ENCODE measurements at places on chromosomes 16 and 17.

GRCh38 chr16:87835882-87836331, 33.4 kb downstream of the SLC7A5 start:
- no peak for DNase-seq

DNA sequence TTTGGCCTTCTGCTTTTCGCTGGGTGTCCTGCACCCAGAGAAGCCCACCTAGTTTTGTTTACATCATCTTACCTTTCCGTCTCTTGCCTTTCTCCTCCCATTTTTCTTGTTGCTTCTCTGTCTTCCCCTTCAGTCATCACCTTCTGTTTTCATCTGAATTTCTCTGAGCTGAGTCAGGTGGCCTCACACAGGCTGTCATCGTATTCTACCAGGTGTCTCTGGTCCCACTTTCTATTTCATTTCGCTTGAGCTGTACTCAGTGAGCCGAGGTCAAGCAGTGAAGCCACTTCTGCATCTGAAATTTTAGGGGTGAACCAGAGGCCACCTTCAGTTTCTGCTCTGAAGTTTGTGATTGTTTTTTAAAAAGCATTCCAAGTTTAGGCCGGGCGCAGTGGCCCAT, 9.7 kb downstream of the CRAMP1 start:
- no peak for DNase-seq

DNA sequence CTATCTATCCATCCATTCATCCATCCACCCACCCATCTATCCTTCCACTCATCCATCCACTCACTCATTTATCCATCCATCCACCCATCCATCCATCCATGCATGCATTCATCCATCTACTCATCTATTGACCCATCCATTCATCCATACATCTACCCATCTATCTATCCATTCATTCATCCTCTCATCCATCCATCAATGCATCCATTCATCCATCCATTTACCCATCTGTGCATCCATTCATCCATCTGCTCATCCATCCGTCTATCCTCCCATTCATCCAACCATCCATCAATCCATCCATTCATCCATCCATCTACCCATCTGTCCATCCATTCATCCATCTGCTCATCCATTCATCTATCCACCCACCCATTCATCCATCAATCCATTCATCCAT, 224.5 kb upstream of the MAF start:
- DNase-seq, result no peak

- DNase-seq, result peak; percentile 42
Measured at GRCh38 chr17:32445074-32445415, 735 bp downstream of the PSMD11 start.

- DNase-seq, result no peak
Measured at GRCh38 chr17:17572010-17572785, 19.3 kb downstream of the PEMT start.

DNA sequence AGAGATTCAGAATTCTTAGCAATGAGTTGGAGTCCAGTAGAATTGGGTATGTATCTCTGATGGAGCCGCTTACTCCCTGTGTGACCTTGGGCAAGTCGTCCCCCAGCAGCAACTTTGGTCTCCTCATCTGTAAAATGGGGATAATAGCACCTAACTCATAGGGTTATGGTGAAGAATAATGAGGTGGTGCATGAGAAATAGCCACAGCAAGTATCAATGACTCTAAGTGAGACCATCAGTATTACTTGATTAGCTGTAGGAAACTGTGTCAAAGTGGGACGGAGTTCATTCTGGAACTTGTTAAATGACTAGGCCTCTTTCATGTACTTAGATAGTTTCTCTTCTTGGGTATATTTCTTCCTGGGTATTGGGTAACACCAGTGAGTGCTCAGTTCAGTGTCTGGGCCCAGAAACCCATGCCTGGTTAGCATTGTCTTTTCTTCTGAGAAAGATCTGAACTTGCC, 6.4 kb downstream of the PRKCB start:
- DNase-seq, result peak; percentile 65

- DNase-seq, result no peak
Measured at GRCh38 chr17:72452286-72453173, 331.7 kb downstream of the SOX9 start.

- peak; percentile 33 for DNase-seq
Measured at GRCh38 chr17:17750881-17751280, 69.6 kb downstream of the RAI1 start.

GRCh38 chr17:18920911-18921441, 31.0 kb upstream of the SLC5A10 start:
- DNase-seq, result no peak

- no peak for DNase-seq
Measured at GRCh38 chr17:74749279-74750038, 1.0 kb downstream of the NHERF1 start.

DNA sequence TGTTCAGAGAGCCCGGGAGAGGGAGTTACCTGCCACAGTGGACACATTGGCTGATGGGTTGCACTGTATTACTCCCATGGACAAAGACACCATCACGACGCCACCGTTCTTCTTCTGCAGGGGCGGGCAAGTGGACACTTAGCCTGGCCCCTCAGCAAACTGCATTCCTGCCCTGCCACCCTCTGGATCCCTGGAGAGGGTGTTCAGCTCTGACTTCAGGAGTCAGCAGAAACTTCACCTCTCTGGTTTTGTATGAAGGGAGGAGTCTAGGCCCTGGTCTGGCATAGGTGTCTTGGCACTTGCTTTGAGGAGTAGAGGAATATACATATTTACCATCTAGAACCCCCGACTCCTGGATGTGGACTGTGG, 9.3 kb downstream of the DPEP2 start:
- no peak for DNase-seq

- no peak for DNase-seq
Measured at GRCh38 chr17:13365331-13365730, 236.4 kb downstream of the HS3ST3A1 start.

- DNase-seq, result no peak
Measured at GRCh38 chr17:43627653-43628052, 34.1 kb downstream of the MEOX1 start.

DNA sequence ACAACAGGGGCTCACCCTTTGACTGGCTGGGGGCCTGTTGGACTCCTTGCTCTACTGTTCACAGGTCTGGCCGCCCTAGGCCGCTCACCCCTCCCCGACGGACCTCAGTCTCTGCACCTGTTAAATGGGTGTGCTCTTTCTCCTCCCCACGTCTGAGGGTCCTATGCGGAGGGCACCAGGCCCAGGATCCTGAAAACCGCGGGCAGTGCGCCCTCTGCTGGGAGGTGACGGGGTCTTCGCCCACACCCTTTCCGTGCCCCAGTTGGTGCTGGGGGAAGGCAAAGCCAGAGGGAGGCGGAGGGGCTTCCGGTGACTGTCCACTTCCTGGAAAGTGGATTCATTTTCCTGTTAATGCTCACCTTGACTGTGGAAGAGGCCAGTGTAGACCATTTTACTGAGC, 1010.9 kb downstream of the KCNJ18 start:
- no peak for DNase-seq

- DNase-seq, result no peak
Measured at GRCh38 chr16:81399909-81400308, 44.7 kb upstream of the CMIP start.

DNA sequence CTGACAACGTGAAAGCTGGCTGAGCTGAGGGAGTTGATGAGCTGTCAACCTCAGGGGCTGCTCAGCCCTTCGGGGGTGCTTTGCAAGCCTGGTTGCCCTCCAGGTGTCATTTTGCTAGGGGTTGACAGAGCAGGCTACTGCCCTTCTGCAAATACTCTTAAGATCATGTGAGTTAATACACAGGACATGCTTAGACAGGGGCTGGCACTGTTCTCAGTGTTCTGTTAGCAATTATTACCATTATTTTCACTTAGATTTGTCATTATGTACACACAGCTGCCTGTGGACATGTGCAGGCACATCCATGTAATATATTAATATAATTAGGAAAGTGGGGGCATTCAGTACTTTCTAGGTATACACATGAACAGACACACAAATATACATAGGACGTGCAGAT, 554.3 kb upstream of the HSBP1 start:
- DNase-seq, result no peak

DNA sequence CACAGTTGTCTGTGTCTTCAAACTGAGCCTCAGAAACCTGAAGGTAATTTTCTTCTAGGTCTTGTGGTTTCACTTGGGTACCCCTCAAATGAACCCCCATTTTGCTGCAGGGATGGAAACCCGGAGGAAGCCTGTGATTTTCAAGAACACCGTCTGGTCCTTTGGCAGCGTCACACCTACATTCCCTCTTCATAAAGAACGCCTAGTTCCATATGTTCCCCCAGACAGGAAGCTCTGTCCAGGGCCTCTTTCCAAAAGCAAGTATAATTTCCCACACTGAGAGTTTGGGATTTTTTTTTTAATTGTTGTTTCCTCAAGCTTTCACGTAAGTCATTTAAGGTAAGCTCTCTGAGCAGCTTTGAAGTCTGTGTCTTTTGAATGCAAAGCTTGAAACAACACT, 515.0 kb downstream of the TMEM114 start:
- DNase-seq, result no peak

- no peak for DNase-seq
Measured at GRCh38 chr17:43515656-43516055, 30.5 kb downstream of the ETV4 start.

- DNase-seq, result no peak
Measured at GRCh38 chr17:67993998-67994361, 2.3 kb downstream of the C17orf58 start.

GRCh38 chr17:61159221-61159814, 240.3 kb upstream of the TBX2 start:
- DNase-seq, result no peak

- DNase-seq, result no peak
Measured at GRCh38 chr17:48555258-48556228, 10.6 kb upstream of the HOXB2 start.

DNA sequence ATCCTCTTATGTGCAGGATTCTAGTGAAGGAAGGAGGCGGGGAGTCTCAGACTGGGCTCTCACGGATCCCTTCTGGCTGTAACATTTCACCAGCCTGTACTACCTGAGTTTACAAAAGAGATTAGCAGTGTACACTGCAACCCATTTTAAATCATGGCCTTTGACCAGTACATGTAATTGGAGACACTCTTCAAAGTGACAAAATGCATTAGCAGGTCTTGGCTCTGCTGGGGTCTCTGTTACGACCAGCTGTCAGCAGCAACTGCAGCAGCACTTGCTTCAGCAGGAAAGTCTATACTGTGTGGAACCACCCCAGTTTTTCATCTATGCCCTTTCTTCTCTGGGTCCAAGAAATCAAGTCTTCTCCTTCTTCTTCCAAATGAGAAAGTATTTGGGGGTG, 322.8 kb upstream of the ASIC2 start:
- DNase-seq, result no peak

DNA sequence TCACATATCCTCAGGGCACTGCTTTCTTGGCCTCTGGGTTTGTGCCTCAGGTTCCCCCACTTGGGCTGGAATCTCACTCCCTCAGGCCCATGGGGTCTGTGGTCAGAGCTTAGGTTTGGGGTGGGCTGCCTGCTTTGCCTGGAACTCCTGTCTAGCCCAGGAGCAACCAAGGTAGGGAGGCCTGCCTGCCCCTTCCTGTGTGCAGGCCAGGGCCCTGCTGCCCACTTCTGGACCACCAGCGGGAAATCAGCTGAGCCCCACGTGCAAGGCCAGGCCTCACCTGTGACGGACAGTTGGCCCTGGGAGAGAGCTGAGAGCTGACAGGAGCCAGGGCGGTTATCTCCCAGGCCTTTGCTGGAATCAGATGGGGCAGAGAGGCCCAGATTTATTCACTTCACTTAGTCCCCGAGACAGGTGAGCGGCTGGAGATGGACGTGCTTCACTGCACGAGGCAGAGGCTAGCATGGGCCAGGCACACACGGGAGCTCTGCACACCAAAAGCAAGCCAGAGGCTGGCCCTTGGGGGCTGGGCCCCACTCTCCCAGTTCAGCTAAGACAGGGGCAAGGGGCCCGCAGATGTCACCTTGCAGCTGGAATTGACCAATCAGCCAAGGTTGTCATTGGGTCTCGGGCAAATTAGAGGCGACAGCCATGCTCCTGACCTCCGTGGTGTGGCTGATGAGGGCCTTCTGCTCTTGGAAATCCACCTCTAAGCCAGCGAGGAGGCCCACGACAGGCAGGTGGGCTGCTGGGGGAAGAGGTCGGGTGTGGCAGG, 49.9 kb upstream of the DOC2B start:
- DNase-seq, result no peak

GRCh38 chr17:28725166-28725659, 820 bp downstream of the TLCD1 start:
- no peak for DNase-seq

DNA sequence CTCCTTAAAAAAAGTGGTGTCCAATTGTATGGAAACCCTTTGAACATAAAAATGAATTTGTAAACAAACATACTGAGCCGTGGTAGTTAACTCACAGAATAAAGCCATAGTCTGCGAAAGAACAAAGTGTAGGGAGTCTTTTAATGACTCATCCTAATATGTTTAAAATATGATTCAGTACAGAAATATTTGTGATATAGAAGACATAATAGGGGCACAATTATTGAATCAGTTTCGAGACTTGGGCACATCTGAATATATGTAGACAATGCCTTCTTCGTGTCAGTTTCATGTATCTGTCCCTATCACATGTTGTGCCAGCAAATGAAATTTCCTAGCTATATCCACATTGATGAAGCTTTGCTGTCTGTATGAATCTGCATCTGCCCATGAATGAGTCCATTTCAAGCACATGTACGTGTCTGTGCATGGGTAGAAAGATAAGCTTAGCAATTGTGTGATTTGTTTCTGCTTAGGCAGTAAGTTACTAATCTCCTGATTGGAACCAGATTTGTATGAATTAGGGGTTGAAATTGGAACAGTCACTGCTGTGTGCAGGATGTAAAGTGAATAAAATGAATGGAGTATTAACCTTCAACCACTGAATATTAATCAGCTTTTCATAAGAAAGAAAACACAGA, 112.5 kb upstream of the SOX9 start:
- DNase-seq, result no peak

DNA sequence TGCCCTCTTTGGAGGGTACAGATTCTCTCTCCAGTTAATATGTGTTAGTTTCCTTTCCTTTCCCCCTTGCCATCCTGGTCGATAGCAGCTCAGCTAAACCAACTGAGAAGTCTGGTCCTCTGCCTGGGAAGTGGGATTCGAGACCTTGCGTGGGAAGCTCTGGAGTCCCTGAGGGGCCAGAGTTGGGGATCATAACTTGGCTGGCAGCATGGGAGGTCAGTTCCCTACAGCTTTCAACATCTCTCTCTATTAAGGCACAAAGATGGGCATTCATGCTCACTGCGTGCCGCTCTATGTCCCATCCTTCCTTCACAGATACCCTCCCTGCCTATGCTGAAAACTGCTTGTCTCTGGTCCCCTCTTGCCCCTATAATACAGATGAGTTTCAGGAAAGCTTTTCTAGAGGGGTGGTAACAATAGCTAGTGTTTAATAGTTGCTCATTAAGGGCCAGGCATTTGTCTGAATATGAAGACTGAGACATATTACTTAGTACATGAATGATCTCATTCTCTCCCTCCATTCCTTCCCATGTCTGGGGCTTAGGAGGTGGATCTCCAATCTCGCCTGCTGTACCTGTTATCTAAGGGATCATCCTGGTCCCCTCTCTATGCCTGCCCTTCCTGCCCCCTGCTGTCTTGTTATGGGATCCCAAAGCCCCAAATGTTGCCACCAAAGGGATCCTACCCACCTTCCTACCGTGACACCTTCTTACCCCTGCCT, 10.8 kb downstream of the THRA start:
- no peak for DNase-seq

GRCh38 chr17:39069114-39069756, 82.2 kb downstream of the PLXDC1 start:
- DNase-seq, result no peak
